Inflammatory macrophage treated with lipopolysaccharide for 4 hours (primary cell): ENCODE measurements at places on chromosomes 2 and 18.

DNA sequence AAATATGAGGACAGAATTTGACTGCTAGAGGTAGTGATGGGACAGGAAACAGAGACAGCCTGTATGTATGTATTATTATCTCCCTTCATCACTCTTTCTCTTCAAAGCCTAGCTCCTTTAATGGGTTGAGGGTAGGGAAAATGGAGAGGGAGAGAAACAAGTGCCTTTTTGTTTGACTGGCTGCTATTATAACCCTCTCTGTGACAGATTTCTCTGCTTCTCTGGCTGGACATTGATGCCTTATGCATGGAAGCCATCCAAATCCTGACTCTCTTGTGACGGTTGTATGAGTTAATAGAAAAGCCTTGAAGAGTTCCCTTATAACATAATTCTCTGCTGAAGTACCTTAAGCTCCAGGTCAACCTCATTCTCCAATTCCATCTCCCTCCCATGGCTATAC is 118.5 kb upstream of the COL5A2 start:
- no peak for DNase-seq

DNA sequence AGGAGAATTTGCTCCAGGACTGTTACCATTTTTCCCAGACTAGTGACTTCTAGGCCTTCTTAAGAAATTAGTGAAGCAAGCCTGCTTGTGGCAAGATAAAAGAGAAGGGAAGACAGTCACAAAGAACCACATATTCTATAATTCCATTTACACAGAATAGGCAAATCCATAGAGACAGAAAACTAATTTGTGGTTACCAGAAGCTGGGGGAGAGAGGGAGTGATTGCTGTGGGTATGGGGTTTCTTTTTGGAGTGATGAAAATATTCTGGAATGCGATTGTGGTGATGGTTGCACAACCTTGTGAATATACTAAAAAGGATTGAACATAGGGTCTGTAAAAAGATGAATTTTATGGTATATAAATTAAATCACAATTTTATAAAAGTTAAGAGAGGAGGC is 37.5 kb upstream of the SIX2 start:
- no peak for DNase-seq

DNA sequence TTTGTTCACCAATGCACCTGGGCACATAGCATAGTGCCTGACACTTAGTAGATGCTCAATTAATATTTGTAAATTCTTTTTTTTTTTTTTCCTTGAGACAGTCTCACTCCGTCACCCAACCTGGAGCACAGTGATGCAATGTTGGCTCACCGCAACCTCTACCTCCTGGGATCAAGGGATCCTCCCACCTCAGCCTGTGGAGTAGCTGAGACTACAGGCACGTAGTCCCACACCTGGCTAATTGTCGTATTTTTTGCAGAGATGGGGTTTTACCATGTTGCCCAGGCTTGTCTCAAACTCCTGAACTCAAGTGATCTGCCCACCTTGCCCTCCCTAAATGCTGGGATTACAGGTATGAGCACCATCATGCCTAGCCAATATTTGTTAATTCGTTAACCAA is 23.2 kb upstream of the LPIN2 start:
- DNase-seq = no peak

DNA sequence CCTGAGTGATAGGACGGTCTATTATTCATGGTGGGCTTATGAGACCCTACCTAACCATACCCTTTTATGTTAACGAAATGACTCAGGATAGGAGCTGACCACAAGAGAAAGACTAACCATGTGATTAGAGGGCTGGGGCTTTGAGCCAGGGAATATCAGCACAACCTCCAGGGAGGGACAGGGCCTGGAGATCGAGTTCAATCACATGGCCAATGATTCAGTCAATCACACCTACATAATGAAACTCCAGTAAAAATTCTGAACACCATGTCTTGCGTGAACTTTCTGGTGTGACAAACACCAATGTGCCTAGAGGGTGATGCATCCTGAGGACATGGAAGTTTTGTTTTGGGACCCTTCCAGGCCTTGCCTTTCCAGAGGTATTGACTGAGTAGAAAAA is 2.2 kb upstream of the TEX51 start:
- DNase-seq = no peak

- DNase-seq = peak; percentile 74
Observed at GRCh38 chr18:7272311-7273049, 41.6 kb downstream of the LRRC30 start.

DNA sequence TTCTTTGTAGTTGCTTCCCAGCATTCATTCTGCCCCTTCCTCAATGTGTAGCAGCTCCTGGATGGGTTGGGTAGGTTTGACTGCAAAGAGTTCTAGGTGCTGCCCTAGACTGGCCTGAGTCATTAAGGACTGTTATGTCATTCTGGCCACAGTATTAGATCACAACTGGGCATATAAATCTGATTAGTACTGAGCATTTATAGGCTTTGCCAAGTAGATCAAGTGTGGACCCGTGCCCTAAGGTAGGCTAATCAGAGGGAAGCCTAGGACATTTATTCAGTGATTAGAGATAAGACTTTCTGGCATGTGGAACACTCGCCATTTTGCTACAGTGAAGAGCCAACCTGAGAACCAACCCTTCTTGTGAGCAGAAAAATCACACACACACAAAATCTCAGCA is 2.7 kb downstream of the KATNAL2 start:
- no peak for DNase-seq
